ENCODE measurements at places on chromosomes 16 and 17.

- DNase-seq, result no peak
These were observed 19.0 kb upstream of the CALB2 start for GRCh38 chr16:71339236-71340171.

DNA sequence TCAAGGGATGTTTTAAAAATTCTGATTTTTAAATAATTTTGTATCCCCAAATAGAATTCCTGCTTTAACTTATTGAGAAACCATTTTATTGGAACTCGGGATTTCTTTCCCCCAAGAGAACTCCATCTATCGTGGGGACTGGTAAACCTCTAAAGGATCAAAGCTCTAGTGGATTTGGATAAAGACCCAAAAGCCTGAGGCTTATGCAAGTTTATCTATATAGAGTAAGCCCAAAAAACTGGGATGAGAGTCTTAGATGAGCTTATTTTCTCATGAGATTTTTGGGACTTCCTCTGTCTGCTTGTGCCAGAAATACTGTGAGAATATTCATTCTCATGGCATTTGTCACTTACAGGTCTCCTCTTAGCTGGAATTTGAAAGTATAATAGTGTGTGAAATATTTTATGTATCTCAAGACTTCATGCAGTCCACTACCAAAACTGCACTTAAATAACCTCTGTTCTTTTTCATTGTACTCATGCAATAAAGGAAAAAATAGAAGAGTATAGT lies 333.1 kb downstream of the BCAS3 start:
- DNase-seq, result peak; percentile 1

DNA sequence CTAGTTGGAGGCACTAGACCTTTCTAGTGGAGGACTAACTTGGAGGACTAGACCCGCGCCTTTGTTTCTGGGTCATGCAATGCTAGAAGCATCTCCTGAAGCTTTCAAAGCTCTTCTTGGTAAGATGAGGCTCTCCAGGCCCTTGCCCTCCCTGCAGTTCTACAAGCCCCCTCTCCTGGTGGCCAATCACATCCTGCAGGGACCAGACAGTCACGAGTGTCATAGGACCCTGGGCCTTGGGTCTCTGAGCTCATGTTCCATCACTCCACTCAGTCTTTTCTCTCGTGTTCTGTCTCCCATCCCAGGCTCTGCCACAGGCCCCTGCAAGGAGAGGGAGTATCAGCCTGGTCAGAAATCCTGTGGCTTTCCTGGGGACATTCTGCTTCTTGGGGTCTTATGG lies 119.6 kb downstream of the CYLD start:
- DNase-seq, result no peak

GRCh38 chr17:60345233-60345632 lies 46.7 kb downstream of the USP32 start:
- no peak for DNase-seq

- DNase-seq, result no peak
These were observed 33.2 kb downstream of the METTL16 start for GRCh38 chr17:2478458-2478857.

DNA sequence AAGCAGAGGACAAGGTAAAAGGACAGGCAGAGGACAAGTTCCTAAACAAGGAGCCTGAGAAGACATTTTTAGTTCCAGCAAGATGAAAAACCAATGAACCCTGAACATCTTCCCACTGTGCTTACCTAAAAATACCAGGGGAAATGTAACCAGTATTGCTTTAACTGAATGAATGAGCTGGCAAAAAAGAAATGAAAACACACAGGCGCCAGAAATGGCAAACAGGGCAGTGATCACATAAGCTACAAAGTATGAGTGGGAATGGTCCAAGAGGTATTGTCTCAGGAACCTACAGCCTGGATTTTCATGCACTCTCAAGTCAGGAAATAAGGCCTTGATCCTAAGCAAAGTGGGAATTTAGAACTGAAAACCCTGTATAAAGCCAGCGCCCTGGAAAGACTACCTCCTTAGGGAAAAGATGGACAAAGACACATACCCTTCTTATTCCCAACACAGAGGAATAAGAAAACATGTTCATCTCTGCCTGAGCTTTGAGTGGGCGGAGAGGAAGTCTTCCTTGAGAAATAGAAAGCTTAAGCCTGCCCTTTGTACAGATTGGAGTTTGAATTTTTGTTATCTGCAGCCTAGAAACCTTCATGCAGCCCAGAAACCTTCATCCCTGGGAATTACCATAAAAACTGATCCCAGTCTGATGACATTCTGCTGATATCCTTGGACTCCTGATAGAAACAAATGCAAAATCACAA lies 2.1 kb downstream of the CMTM2 start:
- DNase-seq, result no peak

DNA sequence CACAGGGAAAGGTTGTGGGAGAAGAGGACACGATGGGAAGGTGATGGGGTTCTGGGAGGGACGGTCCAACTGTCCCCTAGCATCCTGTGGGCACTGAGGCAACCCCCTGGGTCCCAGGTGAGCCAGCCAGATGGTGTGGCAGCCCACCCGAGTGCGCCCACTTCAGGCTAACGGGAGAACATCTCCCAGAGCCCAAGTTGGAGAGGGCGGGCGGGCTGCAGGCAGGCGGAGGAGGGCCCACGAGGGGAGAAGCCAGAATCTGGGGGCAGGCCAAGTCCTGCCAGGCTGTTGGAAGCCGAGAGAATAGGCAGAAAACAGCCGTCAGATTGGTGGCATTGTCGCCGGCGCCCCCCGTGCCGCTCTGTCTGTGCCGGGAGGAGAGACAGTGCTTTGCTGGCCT lies 13.8 kb upstream of the ABCC3 start:
- DNase-seq, result no peak

GRCh38 chr17:17114592-17115225 lies 72.5 kb downstream of the MPRIP start:
- DNase-seq, result no peak

DNA sequence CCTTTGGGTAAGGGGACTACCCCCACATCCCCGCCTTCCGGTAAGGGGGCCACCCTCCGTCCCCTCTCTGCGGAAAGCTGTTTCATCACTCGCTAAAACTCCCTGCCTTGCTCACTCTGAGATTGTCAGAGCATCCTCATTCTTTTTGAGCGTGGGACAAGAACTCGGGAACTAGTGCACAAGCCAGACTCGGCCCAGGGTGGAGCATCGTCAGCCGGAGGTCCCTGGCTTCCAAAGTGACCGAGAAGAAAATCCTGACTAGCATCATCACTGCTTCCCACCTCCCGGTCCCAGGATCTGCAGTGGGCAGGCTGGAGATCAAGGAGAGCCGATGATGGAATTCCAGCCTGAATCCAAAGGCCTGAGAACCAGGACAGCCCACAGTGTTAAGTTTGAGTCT lies 380.3 kb downstream of the SEC14L1 start:
- DNase-seq, result no peak

- peak; percentile 58 for DNase-seq
These were observed 1.2 kb upstream of the FOXF1 start for GRCh38 chr16:86508947-86509758.

GRCh38 chr16:58462089-58462488 lies 37.9 kb upstream of the NDRG4 start:
- no peak for DNase-seq

- DNase-seq, result no peak
These were observed 209.9 kb downstream of the PRKCB start for GRCh38 chr16:24045641-24046040.

DNA sequence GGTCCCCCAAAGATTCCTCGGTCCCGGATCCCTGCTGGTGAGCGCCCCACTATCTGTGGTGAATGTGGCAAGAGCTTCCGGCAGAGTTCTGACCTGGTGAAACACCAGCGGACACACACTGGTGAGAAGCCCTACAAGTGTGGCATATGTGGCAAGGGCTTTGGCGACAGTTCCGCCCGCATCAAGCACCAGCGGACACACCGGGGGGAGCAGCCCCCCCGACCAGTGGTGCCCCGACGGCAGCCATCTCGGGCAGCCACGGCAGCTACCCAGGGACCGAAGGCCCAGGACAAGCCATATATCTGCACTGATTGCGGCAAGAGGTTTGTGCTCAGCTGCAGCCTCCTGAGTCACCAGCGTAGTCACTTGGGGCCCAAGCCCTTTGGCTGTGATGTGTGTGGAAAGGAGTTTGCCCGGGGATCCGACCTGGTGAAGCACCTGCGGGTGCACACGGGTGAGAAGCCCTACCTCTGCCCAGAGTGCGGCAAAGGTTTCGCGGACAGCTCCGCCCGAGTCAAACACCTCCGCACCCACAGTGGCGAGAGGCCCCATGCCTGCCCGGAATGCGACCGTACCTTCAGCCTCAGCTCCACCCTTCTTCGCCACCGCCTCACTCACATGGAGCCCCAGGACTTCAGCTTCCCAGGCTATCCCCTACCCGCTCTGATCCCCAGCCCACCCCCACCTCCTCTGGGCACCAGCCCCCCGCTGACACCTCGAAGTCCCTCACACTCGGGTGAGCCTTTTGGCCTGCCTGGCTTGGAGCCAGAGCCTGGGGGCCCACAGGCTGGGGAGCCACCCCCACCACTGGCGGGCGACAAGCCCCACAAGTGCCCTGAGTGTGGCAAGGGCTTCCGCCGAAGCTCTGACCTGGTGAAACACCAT lies 2.8 kb downstream of the ZNF48 start:
- DNase-seq, result no peak

DNA sequence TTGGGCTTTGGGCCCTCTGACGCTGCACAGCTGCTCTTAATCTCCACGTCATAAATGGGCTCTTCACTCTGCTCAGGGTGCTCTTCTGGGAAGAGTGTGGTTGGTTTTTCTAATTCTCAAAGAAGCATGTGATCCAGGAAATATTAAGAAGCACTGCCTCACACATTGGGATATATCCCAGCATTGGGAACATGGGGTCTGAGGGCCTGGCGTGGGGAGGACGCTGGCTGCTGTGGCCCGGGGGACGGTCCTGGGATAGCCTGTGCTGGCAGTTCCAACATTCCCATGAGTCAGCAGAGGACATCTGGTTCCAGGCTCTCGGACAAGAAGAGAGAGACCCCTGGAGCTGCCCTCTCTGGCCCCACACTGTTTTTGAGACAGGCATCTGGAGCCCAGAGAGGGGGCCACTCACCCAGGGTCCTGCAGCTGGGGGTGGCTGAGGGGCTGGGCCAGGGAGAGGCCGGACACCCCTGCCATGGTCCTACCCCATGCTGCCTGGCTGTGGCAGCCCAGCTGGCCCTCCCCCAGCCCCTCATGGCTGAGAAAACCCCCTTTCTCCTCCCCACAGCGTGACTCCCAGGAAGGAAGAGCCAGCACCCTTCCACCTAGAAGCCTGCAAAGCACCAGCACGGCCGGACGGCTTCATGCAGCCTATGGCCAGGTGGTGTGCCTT lies 58.8 kb downstream of the NT5M start:
- no peak for DNase-seq

GRCh38 chr17:36850790-36851189 lies 86.5 kb upstream of the LHX1 start:
- peak; percentile 75 for DNase-seq

GRCh38 chr17:20967776-20968175 lies 75.0 kb downstream of the USP22 start:
- DNase-seq, result peak; percentile 14

GRCh38 chr16:78128913-78129312 lies 29.5 kb downstream of the WWOX start:
- no peak for DNase-seq

- DNase-seq, result peak; percentile 41
These were observed 381.6 kb upstream of the ASIC2 start for GRCh38 chr17:33674685-33675084.

GRCh38 chr16:9441012-9441411 lies 349.6 kb downstream of the HAPSTR1 start:
- DNase-seq, result no peak

DNA sequence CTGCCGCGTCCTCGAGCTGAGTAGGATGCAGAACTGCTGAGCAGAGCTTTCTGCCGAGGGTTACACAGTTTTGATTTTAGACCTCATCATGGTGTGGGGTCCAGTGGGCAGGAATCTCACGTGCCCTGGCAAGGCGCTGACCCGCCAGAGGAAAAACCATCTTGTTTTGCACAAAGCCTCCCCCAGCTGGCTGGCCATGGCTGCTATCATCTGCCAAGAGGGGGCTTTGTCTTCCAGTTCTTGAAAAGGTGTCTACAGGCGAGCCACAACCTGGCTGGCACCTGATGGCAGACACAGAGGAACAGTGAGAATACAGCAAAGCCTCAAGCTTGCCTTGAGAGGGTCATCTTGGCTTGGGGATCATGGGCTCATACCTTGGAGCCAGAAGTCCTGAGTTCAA lies 118.3 kb downstream of the CMIP start:
- no peak for DNase-seq

DNA sequence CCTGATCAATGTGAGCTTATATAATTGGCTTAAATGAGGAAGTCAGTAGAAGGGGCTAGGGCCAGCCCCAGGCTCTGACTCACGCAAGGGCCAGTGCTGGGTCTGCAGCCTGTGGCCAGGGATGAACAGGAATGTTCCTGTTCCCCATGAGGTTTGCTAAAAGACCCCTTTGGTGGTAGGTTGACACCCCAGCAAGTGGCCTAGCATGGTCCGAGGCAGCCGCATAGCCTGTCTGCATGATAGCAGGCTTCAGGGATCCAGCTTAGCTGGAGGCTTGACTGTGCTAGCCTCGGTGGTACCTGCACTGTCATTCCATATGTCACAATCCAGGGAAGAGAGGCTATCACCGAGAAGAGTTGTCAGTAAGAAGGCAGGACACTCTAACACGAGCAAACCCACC lies 23.5 kb downstream of the TRIM25 start:
- no peak for DNase-seq

- no peak for DNase-seq
These were observed 794 bp downstream of the SMG6 start for GRCh38 chr17:2302778-2303203.

- no peak for DNase-seq
These were observed 68.0 kb upstream of the GAS7 start for GRCh38 chr17:10266296-10266876.

DNA sequence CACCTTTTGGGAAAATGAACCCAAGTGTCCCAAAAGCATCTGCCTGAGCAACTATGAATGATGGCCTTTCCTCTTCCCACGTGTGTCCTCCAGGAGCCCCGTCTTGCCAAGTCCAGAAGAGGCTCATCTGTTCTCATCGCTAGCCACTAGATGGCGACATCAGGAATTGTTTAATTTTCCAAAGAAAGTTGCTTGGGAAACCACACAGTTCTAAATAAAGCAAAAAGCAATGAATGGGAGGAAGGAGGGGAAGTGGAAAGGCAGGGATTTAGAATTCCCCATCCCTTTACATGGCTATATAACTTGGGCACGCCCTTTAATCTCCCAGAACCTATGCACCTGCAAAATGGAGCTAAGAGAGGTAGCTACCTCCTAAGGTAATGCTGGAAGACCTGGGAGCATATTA lies 9.0 kb upstream of the CDH5 start:
- peak; percentile 80 for DNase-seq

- no peak for DNase-seq
These were observed 151.9 kb downstream of the MSI2 start for GRCh38 chr17:57408071-57408811.

All from fibroblast of upper back skin (primary cell).